ENCODE measurements at places on chromosomes 3 and 15.

DNA sequence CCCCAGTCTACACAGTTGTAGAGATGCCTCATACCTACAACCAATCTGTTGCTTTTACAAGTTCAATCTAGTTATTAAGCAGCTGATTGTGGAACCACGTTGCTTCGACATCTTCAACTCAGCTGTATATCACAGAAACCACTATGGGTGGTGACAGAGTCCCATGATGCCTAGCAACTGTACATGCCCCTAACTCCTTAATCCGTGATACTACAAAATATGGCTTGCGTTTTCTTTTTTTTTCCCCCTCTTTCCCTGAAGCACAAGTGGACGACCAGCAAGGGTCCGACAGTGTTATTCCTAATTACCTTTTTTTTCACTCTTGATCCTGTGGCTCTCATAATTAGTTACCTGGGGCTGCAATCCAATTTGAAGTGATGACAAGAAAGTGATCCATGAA is 478.6 kb downstream of the FOXP1 start:
- DNase-seq: no peak

- DNase-seq: no peak
Measured at GRCh38 chr3:52063026-52063723, 6.8 kb upstream of the DUSP7 start.

DNA sequence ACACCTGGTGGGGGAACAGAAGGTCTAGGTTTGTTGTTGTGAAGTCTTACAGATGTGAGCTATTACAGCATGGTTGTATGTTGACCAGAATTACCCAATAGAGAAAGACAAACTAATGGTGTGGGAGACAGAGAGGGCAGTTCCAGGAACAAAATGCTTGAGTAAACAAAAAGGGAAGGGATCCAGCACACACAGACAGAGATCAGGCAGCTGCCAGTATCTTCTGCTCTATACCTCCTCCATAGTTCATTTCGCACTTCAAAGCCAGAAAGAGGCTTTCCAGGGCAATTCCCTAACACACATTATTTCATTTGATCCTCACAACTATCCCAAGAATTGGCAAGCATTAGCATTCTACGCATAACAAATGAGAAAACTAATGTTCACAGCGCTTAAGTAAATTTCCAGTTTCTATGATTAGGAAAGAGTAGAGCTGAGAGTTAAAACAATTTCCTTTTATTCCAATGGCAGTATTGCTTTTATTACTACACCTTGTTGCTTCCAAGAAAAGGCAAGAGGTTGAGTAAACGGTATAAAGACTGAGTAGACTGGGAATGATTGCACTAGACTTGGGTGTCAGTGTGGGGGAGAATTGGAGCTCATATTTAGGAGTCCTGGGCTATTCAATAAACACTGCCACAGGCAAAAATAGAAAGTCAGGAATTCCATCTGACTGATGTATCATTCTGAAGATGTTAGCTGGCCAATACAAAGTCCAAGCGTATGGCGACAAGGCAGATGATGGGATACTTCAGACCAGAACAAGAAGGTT is 39.7 kb upstream of the ZNF280D start:
- peak; percentile 55 for DNase-seq

- no peak for DNase-seq
Measured at GRCh38 chr3:169387751-169388696, 275.5 kb downstream of the MECOM start.

DNA sequence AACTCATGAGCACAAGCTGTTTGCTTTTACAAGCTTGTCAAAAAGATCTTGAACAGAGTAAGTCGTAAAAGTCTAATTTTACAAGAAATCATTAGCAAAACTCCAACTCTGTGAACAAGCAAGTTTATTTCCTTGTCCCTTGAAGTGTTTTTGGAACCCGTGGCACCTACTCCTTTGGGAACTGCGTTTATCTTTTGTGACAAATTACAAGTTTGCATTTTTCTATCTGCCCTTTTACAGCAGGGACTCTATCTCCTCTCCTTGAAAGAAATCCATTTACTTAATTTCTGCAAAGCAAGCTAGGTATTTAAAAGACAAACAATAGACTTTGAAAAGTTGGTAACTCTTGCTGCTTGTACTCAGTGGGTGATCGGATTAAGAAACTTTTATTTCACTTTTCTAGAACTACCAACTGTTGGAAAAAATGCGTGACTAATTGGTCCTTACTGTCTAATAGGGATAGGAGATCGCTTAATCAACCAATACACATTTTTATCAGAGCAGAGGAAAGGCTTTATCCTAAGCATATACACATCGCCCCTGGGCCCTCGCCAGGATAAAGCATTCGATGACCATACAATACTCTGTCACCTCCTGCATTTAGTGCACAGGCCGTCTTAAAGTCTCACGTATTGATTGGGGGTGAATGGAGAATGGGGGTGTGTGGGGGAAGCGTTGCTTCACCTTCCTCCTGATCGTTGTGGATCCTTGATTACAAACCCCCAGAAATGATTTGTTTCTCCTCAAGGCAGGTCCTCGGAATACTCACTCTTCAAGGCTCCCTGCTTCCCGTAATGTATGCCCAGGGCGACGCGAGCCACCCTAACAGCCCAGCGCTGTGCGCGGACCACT is 1.7 kb downstream of the PRTG start:
- no peak for DNase-seq

GRCh38 chr3:173750095-173750494 is 352.6 kb downstream of the NLGN1 start:
- peak; percentile 71 for DNase-seq

DNA sequence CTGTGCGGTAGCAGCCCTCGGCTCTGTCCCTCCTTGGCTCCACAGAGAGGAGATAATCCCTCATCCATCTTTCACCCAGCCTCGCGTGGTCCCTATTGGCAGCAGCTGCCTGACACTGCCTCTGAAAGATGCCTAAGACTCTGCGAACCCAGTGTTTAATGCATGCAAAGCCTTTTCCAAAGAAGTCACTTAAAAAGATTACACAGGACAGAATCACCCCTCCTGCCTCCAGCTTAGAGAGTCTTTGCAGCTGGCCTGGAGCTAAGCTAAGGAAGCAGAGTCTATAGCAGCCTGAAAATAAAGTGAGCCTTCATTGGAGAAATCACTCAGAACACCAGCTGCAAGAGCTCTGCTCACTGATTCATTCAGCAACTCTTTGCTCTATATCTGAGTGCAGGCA is 247.2 kb downstream of the SHQ1 start:
- DNase-seq: no peak

Measured in OCI-M1 (cell line).